ENCODE measurements at places on chromosomes 2 and 18.

DNA sequence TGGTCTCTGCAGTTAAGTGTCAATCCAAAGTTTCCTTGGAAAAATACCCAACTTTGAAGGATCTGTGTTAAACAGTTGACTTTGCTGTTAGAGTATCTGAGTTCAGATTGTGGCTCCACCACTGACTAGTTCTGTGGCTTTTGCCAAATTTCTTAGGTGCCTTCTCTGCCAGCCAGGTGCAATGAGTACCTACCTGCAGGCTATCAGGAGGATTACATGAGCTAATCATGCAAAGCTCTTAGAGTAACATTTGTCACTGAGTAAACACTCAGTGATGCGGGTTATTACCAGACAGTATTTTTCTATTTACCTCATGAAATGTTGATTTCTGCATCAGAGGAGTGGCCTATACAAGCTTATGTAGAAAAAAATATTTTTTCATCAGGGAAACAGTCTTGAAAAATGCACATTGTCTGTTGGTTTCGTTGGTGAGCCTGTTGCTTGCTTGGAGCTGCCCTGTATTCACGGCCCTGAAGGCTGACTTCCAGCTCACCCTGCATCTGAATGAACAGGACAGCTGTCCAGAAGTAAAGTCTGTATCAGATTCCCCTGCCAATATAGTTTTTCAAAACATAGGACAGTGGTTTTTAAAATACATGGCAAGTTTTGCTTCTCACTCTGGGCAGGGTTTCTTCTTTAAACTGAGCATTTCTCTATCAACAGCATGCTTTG lies 235.1 kb downstream of the CDCA7 start:
- DNase-seq, result no peak

DNA sequence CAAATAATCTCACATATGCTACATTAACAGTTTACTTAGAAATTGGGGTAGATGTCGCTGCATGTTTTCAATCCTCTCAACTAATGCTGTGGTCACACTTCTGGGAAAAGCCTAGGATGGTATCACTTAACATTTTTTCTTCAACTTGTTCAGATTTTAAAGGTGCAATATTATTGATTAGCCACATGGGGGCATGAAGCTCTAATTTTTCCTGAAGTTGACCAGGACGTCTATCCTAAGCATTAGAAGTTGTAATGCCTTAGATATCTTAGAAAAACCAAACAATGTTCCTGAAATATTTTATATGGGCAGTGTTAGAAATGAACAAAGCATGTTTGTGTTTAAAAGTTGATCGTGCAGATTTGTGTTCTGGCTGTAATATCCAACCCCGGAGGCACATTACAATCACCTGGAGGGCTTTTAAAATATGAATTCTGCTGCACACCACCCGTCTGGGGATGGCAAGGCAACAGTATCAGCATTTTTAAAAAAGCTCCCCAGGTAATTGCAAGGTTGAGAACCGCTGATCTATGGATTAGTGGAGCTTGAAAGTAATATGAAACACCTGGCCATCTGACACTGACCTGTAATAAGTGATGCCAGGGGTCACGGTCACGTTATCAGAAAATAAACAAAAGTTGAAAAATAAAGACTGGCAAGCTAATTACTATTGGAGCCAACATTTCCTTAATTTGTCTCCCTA lies 100.5 kb upstream of the LMAN1 start:
- DNase-seq, result peak; percentile 81

GRCh38 chr18:75203416-75204268 lies 5.3 kb downstream of the PTGR3 start:
- peak; percentile 59 for DNase-seq

- DNase-seq, result peak; percentile 76
These were observed 59.4 kb downstream of the RNF152 start for GRCh38 chr18:61833387-61833786.

DNA sequence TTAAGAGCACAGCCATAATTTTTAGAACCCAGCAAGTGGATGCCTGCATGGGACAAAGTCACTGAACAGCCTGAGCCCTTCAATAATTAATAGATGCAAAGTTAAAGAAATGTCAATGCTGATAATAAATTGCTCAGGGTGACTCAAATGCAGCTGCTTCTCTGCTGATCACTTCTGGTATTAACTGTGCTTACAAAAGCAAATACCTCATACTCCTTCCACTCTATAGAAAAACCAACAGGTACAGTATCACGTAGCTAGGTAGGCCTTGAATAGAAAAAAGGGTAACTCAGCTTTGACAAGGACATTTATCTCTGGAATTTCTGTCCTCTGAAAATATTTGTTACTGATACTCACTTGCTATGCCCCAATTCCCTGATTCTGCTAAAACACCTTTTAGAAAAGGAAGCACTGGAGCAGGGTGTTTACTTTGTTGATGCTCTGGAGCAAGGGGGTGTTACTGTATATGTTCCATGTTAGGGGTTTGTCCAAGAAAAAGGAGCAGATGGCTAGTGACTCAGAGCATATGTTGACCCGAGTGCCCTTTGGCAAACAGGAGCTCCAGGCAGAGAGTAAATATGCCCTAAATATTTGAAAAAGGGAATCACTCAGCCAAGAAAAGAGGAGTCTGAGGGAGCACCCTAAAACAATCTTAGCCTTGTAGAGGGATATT lies 59.1 kb upstream of the RTN4 start:
- peak; percentile 70 for DNase-seq

DNA sequence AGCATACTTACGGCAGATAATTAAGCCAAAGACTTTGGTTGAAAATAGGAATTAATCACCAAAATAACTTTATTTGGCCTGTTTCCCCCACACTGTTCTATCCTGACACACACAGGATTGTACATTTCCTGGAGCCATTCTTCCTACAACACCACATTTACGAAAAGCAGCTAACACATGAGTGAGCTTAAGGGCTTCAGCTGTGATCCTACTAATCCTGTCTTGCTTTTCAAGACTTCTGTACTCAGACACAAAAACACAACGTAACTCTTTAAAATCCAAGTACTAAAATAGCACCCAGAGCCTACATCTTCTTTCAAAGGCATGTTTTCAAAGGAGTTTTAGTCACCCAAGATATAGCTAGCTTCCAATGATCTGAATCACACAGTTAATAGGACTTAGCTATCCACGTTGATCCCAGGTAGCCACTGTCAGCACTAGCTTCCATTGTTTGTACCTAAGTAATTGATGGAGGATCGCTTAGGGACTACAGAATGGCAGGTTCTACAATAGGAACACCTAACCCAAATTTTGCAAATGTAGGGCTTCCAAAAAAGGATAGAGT lies 42.8 kb upstream of the TTC39C start:
- no peak for DNase-seq

- no peak for DNase-seq
These were observed 78.1 kb downstream of the ASAP2 start for GRCh38 chr2:9284521-9285297.

- no peak for DNase-seq
These were observed 11.5 kb upstream of the KYNU start for GRCh38 chr2:142865924-142866323.

GRCh38 chr2:220226076-220226475 lies 598.6 kb downstream of the SLC4A3 start:
- DNase-seq, result peak; percentile 4

DNA sequence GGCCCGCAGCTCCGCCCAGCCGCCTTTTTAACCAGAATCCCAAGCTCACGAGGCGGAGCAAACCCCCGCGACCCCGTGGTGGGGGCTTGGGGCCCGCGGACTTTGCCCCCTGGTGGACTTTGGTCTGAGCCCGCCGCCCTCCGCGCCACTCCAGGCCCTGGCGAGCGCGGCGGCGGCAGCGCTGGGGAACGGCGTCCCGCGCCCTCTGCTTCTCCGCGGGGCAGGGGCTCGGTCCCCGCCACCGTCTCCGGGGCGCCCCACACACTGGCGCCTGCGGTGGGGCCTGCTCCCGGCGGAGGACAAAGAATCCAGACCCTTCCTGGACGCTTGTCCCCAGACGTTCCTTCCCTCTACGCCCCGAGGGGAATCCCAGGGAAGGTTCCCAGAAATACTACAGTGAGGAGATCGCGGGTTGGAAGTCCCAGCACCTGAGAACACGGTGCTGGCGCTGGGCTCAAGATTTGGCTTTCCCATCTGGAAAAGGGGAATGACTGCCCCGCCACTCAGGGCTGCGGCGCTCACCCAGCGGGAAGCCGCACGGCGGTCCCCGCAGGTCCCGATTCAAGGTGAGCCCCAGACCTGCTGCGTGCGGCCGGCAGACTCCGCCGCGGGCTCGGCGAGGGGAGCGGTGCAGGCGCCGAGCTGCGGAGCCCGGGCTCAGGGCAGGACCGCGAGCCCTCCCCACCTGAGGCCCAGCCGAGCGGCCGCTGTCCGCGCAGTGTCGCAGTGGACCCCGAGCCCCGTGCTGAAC lies at the start of gene HAAO:
TSS of gene HAAO (minus strand) at position 1 of the 751 bp plus-strand sequence. CDS start 47 bp downstream, outside the sequence.
- DNase-seq, result no peak

- no peak for DNase-seq
These were observed 325.2 kb downstream of the GBX2 start for GRCh38 chr2:235842941-235843340.

GRCh38 chr2:127567351-127567854 lies 31.9 kb downstream of the MYO7B start:
- no peak for DNase-seq

- DNase-seq, result no peak
These were observed 116.7 kb upstream of the AGAP1 start for GRCh38 chr2:235377176-235377575.

DNA sequence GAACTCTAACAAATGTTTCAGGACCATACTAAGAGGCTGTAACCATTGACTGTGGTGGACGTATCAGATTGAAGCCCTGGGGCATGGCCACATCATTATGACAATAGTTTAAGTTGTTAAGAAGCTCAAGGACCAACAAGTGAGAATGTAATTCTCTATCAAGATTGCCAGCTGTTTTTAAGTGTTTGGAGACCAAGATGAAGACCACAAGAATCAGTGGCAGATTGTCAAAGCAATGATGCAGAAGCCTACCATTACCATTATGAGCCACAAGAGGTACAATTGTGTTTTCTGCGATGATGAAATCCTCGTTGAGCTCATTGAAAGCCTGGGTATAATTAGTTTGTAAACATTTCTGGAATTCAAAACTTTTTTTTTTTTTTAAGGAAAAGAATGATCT lies 261.1 kb upstream of the ZEB2 start:
- DNase-seq, result peak; percentile 72

- no peak for DNase-seq
These were observed 65.3 kb downstream of the MIB1 start for GRCh38 chr18:21805771-21806366.

- no peak for DNase-seq
These were observed 2.0 kb downstream of the C2orf72 start for GRCh38 chr2:231039294-231039664.
